ENCODE measurements at places on chromosomes 11 and 22. TPM values are rescaled to one million over a fixed set of nuclear protein-coding genes. Genes with fewer than 3 reads are reported as not detected.

- DNase-seq: no peak
These were observed 151.6 kb upstream of the TENM4 start for GRCh38 chr11:79592406-79592805.

DNA sequence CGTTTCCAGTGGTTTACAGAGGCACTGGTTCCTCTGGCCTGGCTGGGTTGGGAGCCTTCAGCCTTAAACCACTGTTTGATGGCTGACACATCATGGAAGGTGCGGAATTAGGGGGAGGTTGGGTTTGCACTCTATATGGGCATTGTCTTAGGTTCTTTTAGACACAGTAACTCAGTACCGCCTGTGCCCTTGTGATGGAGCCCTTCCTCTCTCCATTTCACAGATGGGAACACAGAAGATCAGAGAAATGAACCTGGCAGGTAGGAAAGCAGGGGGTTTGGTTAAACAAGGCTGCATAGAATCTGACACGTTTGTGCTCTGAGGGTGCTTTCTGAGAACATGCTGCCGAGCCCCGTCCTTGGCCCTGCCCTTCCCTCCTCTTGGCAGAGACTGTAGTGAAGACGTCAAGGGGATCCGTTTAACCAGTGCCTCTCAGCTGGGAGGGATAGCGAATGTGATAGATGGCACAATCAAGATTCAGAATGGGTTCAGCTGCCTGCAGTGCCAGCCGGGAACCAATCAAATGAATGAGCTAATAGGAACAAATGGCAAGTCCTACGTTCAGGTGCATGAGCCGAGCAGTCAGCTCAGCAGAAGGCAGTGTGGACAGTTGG lies 228.6 kb downstream of the TBC1D22A start:
- DNase-seq: no peak

Gene SYCE3
- not detected for total RNA-seq

Gene GPR83
- not detected for total RNA-seq

Data from G401 (cell line).